Upper lobe of left lung (tissue), 6 donors: ENCODE measurements at places on chromosomes 7 and 10. TPM values are rescaled to one million over a fixed set of nuclear protein-coding genes. Genes with fewer than 3 reads are reported as not detected.

Gene MYL10
- not detected for total RNA-seq

Gene MGMT
- 20.9 TPM for total RNA-seq

DNA sequence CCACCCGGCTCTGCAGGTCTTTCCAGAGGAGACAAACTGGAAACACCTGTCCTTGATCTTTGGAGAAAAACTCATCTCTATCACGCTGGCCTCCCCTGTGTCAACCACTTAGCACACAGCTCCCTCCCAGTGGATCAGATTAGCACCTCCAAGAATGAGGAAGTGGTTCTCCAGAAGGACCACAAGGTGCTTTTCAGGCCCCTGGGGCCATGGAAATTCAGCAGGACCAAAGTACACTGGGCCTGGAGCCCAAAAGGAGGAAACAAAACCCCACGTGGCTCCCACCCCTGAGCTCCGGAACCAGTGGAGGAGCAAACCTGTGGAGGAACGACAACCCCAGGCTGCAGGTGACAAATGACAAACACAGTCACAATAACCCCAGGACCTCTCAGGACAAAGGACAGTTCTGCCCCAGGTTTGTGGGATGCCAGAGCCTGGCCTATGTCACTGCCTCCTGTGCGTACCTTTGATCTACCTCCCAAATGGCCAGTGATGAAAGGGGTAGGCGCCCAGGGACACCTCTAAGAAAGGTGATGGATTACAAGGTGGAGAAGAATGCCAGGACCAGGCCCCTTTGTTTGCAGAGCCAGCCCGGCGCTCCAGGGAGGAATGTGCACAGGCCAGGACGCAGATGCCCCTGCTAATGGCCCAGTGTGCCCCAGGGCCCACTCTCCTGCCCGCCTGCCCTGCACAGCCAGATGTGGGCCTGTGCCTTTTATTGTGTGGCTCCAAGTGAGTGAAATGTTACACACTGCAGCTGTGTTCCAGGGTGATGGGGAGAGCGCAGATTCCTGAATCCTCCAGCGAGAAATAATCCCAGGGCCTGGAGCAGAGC is 5.7 kb downstream of the TNS3 start:
- peak; percentile 63 for DNase-seq
- no peak overlapping the region for H3K4me3 ChIP-seq
- H3K27ac ChIP-seq: peak overlapping the region; percentile 82
- H3K36me3 ChIP-seq: no peaks in the 10 kb centered on the region
- H3K27me3 ChIP-seq: no peaks in the 10 kb centered on the region

Gene FAM25C
- total RNA-seq: not detected

Gene SLK
- 49.1 TPM for total RNA-seq

DNA sequence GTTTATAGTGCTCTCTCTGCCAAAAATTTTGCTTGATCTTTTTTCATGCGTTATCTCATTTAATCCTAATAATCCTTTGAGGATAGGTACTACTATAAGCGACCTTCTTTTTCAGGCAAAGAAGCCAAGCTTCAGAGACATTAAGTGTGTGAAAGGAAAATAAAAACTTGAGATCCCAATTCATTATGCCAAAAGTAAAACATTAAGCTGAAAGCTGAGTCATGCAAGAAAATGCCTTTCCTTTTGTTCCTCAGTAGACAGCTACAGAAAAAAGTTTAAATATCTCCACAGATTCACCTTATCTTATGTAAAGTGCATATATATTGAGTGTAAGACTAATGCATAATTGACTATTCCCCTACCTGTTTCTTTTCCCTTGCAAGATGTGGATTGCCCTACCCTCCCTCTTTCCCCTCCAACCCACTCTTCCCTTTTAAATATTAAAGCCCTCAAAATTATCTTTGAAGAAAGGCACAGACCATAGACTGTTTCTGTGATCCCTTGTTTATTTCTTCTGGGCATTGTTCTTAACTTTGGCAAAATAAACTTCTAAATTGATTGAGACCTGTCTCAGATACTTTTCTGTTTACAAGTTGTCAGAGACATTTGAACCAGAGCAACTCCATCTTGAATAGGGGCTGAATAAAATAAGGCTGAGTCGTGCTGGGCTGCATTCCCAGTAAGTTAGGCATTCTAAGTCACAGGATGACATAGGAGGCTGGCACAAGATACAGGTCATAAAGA is 1139.9 kb upstream of the LRRN3 start:
- no peaks in the 10 kb centered on the region for H3K4me1 ChIP-seq
- H3K36me3 ChIP-seq: no peaks in the 10 kb centered on the region
- H3K27me3 ChIP-seq: no peaks in the 10 kb centered on the region

GRCh38 chr7:6496842-6497636 is 49.3 kb upstream of the DAGLB start:
- no peaks in the 10 kb centered on the region for H3K27me3 ChIP-seq

Gene PNLIPRP1
- 1.7 TPM for total RNA-seq

GRCh38 chr7:25181532-25181931 is 46.8 kb downstream of the NPVF start:
- no peak overlapping the region for H3K27ac ChIP-seq
- H3K4me1 ChIP-seq: peaks cover 3% of the 10 kb centered on the region
- H3K36me3 ChIP-seq: no peaks in the 10 kb centered on the region
- no peaks in the 10 kb centered on the region for H3K27me3 ChIP-seq

GRCh38 chr10:43404704-43405084 is 4.3 kb downstream of the HNRNPF start:
- H3K36me3 ChIP-seq: peaks cover 4% of the 10 kb centered on the region
- H3K27me3 ChIP-seq: no peaks in the 10 kb centered on the region
- H3K27ac ChIP-seq: peak overlapping the region; percentile 27
- H3K4me1 ChIP-seq: peaks cover 65% of the 10 kb centered on the region
- no peak overlapping the region for H3K4me3 ChIP-seq

Gene BAMBI
- total RNA-seq: 2.8 TPM

DNA sequence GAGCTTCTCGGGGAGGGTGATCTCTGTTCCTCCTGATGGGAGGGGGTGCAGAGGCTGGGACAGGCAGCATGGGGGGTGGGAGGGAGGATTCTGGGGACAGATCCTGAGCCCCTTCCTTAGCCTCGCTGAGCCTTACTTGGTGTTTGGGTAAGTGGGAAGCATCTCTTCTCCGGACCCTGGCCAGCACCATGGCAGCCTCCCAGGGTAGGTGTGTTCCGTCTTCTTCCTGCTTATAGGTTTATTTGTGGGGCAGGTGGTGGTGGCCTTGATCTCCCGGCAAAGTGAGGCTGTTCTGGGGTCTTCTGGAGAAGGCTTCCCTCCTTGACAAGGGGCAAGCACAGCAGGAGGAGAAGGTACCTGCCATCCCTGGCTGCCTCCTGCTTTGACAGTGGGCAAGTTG is 226.9 kb downstream of the GLRX3 start:
- no peak overlapping the region for H3K27ac ChIP-seq
- H3K27me3 ChIP-seq: no peaks in the 10 kb centered on the region
- no peaks in the 10 kb centered on the region for H3K36me3 ChIP-seq
- no peak overlapping the region for H3K4me3 ChIP-seq
- DNase-seq: no peak

- DNase-seq: no peak
- no peaks in the 10 kb centered on the region for H3K4me1 ChIP-seq
- H3K27me3 ChIP-seq: no peaks in the 10 kb centered on the region
- no peak overlapping the region for H3K27ac ChIP-seq
Observed at GRCh38 chr7:80870813-80871212, 48.0 kb downstream of the SEMA3C start.

Gene PITRM1
- total RNA-seq: 100 TPM

Gene OR6B1
- not detected for total RNA-seq

Gene CYP3A5
- 12.0 TPM for total RNA-seq

- H3K4me3 ChIP-seq: no peak overlapping the region
- peak overlapping the region; percentile 58 for H3K27ac ChIP-seq
- peaks cover 18% of the 10 kb centered on the region for H3K4me1 ChIP-seq
Observed at GRCh38 chr7:12727455-12728191, 40.2 kb downstream of the ARL4A start.

GRCh38 chr10:29881336-29881771 is 178.0 kb downstream of the JCAD start:
- no peak overlapping the region for H3K4me3 ChIP-seq
- H3K27me3 ChIP-seq: no peaks in the 10 kb centered on the region
- no peak for DNase-seq
- H3K4me1 ChIP-seq: peaks cover 5% of the 10 kb centered on the region
- no peak overlapping the region for H3K27ac ChIP-seq
- no peaks in the 10 kb centered on the region for H3K36me3 ChIP-seq

Gene TES
- 76.1 TPM for total RNA-seq

Gene NAT16
- not detected for total RNA-seq

Gene SLC29A4
- total RNA-seq: 0.55 TPM

- H3K4me3 ChIP-seq: no peak overlapping the region
- H3K4me1 ChIP-seq: no peaks in the 10 kb centered on the region
- H3K36me3 ChIP-seq: no peaks in the 10 kb centered on the region
- no peak overlapping the region for H3K27ac ChIP-seq
- no peak for DNase-seq
Observed at GRCh38 chr7:7018290-7018689, 164.1 kb upstream of the C1GALT1 start.

Gene AKR1B15
- not detected for total RNA-seq

Gene DMBT1
- total RNA-seq: 201 TPM

DNA sequence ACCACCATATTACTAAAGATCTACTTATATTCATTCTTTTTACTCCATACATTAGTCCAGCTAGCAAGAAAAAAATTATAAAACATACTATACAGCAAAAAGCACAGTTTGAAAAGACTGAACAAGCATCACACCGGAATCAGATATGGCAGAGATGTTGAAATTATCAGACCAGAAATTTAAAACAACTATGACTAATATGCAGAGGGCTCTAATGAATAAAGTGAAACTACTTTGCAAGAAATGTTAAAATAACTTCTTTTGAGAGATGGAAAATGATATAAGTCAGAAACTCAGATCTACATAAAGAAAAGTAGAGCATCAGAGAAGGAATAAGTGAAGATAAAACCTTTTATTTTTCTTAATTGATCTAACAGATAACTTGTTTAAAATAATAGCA is 50.9 kb downstream of the SGCE start:
- H3K27ac ChIP-seq: no peak overlapping the region
- DNase-seq: no peak
- H3K27me3 ChIP-seq: no peaks in the 10 kb centered on the region
- H3K4me3 ChIP-seq: no peak overlapping the region
- H3K4me1 ChIP-seq: no peaks in the 10 kb centered on the region

Gene CTBP2
- 81.8 TPM for total RNA-seq
